ENCODE measurements at places on chromosomes 2 and 18.

- DNase-seq = no peak
Measured at GRCh38 chr2:70808983-70809958, 11.1 kb downstream of the CLEC4F start.

DNA sequence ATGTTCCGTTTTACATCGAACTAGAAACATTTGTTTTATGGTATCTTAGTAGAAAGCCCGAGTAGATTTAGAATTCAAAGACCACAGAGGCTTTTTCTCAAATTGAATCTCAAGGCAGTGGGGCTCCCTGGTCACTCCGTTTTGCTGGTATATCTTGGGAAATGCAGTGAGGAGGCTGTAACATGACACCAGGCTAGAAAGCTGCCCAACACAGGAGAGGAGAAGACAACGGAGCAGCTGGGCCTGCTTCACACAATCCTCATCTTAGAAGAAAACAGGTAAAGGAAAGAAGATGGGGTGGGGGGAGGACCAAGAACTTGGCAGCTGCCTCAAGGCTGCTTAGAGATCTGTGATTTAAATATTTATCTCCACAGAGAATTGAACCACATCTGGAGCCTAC lies 38.3 kb upstream of the EPB41L3 start:
- no peak for DNase-seq

- no peak for DNase-seq
Measured at GRCh38 chr18:76388261-76388660, 106.8 kb downstream of the ZNF516 start.

- DNase-seq = no peak
Measured at GRCh38 chr2:217371781-217372213, 511.9 kb upstream of the TNP1 start.

- DNase-seq = no peak
Measured at GRCh38 chr2:126902152-126902835, 3.6 kb downstream of the TEX51 start.

DNA sequence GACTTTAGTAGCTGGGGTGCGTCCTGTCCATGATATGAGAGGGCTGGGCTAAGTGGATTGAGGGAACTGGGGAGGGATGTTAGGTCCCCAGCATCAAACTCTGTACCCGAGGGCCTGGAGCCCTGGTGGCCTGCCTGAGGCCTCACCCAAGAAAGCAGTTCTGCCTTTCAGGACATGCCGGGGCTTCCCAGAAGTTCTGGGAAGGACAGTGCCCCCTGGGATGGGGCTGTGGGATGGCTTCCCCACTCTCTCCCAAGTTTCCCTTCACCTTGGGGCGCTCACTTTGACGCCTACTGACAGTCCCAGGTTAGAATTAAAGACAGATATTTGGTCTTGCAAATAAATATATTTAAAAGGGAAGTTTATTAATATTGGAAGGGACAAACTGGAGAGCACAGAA lies 1.8 kb downstream of the OXER1 start:
- DNase-seq = no peak

GRCh38 chr2:41955316-41956043 lies 92.3 kb upstream of the PKDCC start:
- DNase-seq = peak; percentile 66

DNA sequence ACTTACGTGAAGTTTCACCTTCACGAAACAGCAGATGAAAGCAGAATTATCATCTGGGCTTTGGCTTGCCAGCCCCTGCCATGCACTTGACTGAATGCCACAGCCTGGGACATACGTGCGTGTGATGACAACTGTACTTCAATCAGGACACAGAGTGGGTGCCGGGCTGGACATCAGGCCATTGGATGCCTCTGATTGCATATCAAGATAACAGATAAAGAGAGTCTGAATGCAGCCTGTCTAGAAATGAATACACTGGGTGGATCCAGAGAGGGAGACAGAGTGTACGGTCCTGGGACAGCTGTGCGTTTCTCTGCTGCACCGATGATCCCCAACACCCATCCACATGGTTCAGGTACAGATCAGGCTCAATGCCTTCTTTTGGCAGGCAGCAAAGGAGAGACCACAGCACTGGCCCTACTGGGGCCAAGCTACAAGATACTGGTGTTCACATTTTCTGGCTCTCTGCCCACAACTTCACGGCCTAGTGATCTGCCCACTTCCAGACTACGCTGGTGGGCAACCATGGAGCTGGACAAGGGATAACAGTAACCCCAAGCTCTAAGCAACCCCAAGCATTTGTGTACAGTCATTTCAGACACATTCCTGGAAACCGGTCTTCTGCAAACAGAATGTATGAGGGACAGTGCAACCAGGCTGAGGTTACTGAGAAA lies 35.6 kb downstream of the FBLN7 start:
- no peak for DNase-seq

GRCh38 chr2:102983786-102984185 lies 222.0 kb downstream of the TMEM182 start:
- DNase-seq = no peak

GRCh38 chr2:216624251-216624650 lies 9.0 kb upstream of the IGFBP2 start:
- DNase-seq = no peak

DNA sequence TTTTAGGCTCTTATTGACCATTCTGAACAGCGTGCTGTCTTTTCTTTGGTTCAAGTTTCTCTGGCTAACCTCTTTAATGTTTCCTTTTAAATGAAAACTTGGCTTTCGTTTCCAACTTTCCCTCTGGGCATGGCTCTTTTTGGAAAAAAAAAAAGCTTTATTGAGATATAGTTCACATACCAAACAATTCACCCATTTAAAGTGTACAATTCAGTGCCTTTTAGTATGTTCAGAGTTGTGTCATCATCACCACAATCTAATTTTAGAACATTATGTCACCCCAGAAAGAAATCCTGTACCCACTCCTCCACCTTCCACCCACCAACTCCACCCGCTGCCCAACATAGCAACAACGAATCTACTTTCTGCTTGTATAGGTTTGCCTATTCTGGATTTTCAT lies 322.4 kb downstream of the ADCYAP1 start:
- DNase-seq = no peak

DNA sequence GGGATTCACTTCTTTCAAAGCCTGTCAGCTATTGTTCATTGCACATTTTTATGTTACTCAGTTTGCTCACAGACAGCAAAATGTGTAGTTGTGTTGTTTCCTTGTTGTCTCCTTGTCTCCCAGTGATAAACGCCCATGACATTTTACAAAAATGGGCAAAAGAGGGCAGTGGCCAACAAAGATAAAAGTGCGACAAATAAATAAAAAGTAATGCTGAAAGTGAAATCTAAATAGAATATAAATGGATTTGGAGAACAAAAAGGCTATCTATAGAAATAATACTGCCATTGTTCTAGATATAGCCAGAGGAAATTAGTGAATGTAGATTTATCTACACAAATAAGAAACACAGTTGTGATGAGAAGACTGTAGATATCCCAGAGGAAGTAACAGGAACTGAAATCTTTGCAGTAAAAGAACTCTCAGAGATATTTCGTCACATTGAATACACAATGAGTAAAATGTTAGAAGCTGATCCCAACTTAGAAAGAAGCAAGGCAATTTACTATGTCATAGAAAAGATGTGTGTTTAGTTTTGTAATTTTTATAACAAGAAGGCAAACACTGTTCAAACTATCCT lies 1186.2 kb upstream of the FAM98A start:
- DNase-seq = peak; percentile 49

DNA sequence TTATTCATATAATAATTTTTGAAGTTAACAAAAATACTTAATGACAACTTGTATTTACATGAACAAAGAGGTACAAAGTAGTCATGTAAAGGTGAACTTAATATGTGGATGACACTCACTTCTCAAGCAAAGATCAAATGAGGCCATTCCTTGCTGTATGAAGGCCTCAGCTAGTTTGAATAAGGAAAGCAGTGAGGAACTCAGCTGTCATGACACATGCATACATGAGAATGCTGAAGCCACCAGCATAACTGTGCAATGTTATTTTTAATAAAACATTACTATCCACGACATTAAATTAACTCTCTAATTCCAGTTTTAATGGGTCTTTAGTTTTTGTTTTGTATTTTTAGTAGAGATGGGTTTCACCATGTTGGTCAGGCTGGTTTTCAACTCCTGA lies 102.9 kb downstream of the CDH2 start:
- no peak for DNase-seq

GRCh38 chr18:23306822-23307221 lies 146.3 kb upstream of the RIOK3 start:
- no peak for DNase-seq

DNA sequence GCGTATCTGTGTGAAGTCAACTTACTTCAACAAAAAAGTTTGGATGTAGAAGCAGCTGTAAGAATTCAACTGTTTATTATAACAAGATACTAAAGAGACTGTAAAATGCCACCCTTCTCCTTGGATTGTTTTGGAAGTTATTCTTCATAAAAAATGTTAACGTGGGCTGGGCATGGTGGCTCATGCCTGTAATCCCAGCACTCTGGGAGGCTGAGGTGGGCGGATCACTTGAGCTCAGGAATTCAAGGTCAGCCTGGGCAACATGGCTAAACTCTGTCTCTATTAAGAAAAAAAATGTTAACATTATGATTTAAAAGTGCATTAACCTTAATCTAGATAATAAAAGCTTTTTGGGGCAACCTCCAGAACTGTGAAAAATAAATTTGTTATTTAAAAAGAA lies 7.7 kb downstream of the CIAO1 start:
- no peak for DNase-seq

- no peak for DNase-seq
Measured at GRCh38 chr18:7338846-7339245, 108.0 kb downstream of the LRRC30 start.

GRCh38 chr2:124995185-124995912 lies 970.3 kb downstream of the CNTNAP5 start:
- DNase-seq = no peak

DNA sequence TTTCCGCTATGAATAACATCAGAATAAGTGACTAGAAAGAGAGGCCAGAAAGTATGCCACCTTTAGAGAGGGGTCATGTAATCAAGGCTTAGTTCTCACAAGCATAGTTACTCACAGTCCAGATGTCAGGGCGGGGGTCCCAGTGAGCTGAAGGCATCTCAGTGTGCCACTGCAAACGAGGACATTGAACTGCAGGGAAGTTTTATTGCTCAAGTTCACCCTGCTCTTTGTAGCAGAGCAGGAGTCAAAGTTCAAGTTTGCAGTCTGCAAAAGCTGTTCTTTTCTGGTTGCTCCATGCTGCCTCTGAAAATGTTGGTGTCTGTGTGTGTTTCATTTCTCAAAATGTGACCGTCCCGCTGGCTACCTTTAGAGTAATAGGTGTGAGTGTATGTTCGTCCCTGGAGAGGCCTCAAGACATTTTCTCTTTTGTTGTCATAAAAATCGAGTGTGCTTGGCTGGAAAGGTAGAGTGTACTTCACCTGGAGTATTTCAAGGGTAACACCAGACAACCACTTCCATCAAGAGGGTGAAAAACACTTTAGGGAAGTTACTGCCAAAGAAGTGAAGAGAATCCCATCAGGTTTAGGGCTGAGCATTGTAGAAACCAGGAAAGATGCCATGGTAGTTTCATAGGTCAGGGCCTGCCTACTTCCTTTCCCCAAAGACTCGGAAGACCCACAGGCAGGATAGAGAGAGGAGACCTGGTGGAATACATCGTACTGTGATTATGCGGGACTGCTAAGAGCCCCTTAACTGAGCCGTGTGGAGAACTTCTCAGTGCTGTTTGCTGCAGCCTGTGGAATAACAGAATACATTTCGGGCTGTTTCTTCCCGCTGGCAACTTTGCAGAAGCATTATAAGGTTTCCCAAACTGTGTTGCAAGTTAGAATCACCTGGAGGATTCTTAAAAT lies 89.9 kb downstream of the LYPD6 start:
- DNase-seq = no peak

DNA sequence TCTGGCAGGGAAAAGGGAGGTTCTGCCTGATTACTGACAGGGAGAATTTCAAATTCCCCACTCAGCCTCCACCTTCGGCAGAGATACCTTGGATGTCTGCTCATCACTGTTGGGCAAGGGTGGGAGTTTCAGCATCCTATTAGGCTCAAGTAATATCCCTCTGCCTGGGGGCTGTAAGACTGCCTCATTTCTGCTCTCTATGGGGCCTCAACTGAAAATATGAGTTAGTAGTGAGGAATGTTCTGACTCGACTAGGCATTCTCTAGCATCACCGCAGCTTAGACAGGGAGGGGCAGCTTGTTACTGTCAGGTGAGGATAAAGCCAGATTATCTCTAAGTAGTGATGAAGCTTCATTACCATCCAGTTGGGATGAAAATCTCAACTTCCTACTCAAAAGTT lies 87.7 kb upstream of the LRP1B start:
- no peak for DNase-seq

DNA sequence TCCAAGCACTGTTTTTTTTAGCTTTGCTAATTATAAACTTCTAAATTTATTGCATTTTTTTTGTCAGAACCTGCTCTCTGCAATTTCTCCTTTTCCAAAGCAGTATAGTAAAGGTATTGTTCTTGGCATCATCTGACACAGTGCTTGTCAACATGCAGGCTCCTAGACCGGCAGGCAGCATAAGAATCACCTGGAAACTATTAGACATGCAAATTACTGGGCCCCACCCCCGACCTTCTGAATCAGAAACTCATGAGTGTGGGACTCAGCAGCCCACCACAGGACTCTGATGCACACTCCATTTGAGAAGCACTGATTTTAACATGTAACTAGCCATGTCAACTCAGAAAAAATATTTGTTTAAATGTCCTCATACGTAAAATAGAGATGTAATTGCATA lies 551.1 kb upstream of the CELF4 start:
- DNase-seq = no peak

DNA sequence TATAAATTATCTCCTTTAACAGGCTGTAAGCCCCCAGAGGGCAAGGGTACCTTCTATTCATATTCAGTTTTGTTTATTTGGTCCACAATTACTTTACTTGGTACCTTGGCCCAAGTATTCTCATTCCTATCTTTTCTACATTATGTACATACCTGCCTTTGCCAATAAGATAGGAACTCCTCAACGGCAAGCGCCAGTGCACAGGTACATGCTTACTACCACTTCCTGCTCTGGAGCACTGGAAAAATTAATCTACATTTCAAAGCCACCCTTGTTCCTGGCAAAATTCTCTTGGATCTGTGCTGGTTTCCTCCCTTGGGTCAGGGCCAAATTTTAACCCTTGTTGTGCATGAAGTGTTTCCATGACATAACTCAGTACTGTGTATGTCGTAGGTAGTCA lies 34.3 kb upstream of the LMAN1 start:
- no peak for DNase-seq

DNA sequence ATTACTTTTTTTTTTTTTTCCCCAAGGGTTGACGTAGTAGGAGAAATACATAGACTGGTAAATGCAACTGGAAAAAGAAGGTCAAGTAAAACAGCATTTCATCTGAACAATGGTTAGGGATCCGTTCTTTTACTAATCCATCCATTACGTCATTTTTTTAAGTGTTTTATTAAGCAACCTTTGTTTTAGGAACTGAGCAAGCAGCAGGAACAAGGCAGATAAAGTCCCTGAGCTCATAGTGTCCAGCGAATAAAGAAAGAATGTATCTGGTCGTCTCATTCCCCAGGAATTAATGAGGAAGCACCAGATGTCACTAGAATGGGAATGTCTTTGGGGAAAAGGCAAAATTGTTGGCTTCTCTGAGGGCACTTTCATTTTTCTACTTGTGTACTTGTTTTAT lies 842.4 kb downstream of the TDRD15 start:
- no peak for DNase-seq

All from MV-4-11 (cell line).